ENCODE measurements at places on chromosomes 3 and 15.

GRCh38 chr3:31760654-31761053, 220.4 kb downstream of the OSBPL10 start:
- DNase-seq: no peak

- no peak for DNase-seq
Observed at GRCh38 chr3:54957711-54958110, 29.9 kb upstream of the LRTM1 start.

DNA sequence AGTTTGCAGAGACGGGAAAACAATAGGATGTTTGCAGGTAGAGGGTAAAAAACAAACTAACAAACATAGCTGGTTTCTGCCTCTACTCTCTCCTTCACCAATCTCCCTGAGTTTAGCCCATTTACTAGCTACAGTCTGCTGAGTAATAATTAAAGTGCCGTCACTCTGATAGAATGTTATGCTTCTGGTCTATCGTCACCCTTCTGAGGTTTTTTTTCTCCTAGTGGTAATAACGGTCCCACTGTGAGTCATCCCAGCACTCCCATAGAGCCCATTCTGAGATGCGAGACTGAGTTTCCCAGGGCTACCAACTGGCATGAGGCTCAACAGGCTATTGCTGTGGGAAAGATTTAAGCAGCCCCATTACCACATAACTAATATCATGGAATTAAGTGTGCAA, 56.4 kb downstream of the PLAAT1 start:
- no peak for DNase-seq

DNA sequence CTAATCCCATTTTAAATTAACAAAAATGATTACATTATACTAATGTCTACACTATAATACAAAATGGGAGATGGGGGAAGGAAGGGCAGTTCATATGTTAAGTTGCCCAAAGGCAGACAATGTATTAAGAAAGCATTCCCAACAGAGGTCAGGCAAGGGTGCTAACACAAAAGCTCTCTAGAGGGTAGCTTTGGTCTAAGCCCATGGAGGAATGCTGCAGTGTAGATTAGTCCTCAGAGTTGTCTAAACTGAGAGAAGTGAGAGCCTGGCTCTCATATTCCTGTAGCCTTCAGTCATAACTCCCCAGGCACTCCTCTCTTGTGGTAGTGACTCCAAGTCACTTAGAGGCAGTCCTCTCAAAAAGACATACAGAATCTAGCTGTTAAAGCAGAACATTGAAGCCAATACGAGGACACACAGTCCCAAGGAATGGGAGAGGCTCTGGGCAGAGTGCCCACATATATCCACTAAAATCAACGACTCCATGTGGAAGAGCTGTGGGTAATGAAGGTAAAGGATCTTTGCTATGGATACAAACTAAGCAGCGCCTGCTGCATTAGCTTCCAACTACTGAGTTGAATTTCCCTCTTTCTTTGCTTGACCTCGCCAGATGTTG, 14.5 kb downstream of the NEK10 start:
- no peak for DNase-seq

GRCh38 chr3:99317201-99317600, 321.2 kb upstream of the COL8A1 start:
- no peak for DNase-seq

GRCh38 chr3:139260041-139260486, 83.8 kb upstream of the MRPS22 start:
- no peak for DNase-seq

- no peak for DNase-seq
Observed at GRCh38 chr3:181998828-181999227, 287.1 kb downstream of the SOX2 start.

All from NCI-H2029 treated with DMSO at 0.1 percent for 48 hours (cell line).